Lower lobe of right lung (tissue), 2 donors: ENCODE measurements at places on chromosomes 3 and 15.

DNA sequence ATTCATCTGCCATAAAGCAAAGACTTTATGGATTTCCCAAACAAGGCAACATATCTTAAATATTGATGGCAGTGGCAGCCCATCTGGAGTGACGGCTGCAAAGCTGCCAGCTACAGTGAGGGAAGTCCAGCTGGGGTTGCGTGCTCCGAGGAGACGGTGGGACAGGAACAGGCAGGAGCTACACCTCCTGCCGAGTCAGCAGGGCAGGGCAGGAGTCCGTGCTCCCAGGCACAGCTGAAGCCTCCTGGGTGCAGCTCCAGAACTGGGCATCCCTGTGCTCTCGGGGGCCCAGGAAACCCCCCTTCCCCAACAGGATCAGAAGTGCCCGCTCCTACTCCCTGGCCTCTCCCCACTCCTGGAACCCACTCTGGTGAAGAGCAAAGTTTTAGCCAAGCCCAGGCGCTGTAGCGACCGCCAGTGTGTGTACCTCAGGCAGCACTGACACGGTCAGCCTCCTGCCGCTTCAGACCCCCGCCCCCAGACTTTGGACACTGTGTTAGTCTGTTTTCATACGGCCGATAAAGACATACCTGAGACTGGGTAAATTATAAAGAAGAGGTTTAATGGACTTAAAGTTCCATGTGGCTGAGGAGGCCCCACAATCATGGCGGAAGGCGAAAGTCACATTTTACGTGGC lies 556.4 kb upstream of the CCDC54 start:
- peak; percentile 20 for DNase-seq

DNA sequence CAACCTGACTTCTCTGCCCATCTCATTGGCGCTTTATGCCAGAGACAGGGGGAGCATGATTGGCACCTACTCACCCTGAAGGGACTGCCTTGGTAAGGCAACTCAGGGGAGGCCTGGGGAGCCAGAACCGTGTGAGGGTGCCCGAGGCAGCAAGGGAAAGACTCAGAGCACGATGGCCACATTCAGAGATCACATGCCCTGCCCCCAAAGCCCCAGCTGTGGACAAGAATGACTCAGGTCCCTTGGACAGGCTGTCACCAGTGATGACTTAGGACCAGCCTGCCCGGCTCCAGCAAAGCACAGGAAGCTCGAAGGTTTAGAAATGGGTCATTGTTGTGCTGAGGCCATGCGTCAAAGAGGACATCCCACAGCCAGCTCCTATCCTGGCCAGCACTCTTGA lies 49.1 kb upstream of the LIMD1 start:
- DNase-seq: no peak

GRCh38 chr15:38650936-38651327 lies 86.3 kb upstream of the RASGRP1 start:
- no peak for DNase-seq

- no peak for DNase-seq
These were observed 241.4 kb downstream of the EDEM1 start for GRCh38 chr3:5428607-5429516.

- peak; percentile 63 for DNase-seq
These were observed 2.3 kb downstream of the SETD5 start for GRCh38 chr3:9399746-9400145.

GRCh38 chr3:167502401-167502800 lies 28.6 kb upstream of the SERPINI2 start:
- no peak for DNase-seq

DNA sequence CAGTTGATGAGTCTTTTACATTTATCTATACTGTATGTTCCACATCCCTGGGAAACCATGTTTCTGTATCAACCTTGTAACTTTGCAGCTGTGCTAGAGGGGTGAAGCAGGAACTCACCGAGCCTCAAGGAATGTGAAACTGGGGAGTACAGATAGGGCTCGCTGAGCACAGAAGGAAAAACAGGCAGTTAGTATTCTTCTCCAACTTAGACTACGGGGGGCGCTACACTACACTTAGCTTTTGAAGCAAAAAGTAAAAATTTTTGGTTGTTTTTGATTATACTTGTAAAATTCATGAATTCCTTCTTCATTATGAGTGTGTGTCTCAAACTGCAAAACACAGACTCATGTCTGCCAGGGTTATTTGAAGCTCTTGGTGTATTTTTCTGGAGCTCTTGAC lies 132.7 kb upstream of the RGMA start:
- no peak for DNase-seq

DNA sequence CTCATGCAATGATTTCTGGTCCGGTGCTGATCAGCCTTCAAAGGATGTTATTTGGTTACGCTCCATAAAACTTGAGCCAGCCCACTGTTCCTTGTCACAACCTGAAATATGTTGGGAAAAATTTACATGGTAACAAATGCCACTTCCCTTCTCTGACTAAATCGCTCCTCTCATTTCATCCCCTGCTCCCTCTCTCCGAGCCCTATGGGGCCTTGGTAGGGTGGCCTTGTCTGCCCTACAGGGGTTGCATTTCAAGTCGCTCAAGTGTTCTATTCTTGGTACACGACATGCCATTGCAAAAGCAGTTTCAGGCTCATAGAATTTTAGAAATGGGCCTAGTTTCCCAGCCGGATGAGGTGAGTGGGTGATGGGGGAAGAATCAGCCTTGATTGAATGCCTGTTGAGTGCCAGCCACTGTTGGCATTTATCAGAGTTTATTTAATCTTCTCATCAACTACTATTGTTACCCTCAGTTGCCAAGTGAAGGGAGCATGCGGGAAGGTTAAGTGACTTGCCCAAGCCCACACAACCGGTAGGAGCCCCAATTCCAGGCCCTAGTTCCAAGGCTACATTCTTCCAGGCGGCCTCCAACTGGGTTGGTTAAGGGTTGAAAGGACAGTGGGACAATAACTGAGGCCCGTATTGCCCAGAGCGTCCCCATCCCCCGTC lies 961 bp upstream of the ABHD2 start:
- no peak for DNase-seq

- DNase-seq: no peak
These were observed 337.2 kb downstream of the VGLL3 start for GRCh38 chr3:86653661-86654205.

DNA sequence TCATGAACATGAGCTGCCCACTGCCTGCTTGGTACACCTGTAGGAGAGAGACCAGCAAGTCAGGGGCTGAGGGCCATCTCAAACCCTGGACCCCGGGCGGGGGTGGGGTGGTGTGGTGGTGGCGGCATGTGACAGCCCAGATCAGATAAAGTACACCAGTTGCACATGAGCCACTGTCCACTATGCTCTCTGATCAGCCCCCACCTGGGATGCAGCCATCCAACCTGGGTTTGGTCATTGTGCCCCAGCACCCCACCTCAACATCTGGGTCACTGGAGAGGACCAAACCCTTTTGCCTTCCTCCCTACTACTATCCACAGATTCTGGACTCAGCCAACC lies 3.0 kb upstream of the NCKIPSD start:
- no peak for DNase-seq

GRCh38 chr3:46561951-46562350 lies 4.2 kb downstream of the LRRC2 start:
- DNase-seq: no peak

DNA sequence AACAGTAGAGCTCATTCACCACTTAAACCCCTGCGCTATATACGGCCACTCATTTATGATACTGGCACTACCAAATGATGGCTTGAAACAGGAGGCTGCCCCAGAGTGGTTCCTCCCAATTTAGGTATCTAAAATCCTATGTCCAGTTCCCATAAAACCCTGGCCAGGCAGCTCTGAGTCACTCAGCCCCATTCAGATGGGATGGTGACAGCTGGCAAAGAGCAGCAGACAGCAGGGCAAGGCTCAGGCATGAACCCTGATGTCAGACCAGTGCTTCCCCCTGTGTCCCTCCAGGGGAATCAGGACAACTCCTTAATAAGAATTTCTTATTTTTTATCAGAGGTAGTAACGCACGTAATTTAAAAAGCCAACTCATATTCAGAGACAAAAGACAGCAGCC lies 77.2 kb upstream of the RNU6-1 start:
- DNase-seq: no peak

DNA sequence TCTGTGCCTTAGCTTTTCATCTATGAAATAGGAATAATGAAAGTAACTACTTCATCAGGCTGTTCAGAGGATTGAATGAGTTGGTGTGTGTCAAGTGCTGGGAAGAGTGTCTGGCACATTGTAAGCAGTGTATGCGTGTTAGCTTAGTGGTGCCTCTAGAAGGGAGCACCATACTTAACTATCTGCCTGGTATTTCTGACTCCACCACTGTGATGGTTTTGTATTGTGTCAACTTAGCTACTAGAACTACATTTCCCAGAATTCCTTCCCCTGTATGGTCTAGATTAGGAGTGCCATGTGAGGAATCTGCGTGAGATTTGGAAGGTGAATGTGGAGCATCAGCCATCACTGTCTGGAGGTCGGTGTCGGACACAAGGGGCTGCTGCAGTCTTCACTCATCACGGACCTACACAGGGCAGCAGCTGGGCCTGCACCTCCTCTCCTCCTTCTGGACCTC lies 115.4 kb upstream of the GALNT15 start:
- no peak for DNase-seq

DNA sequence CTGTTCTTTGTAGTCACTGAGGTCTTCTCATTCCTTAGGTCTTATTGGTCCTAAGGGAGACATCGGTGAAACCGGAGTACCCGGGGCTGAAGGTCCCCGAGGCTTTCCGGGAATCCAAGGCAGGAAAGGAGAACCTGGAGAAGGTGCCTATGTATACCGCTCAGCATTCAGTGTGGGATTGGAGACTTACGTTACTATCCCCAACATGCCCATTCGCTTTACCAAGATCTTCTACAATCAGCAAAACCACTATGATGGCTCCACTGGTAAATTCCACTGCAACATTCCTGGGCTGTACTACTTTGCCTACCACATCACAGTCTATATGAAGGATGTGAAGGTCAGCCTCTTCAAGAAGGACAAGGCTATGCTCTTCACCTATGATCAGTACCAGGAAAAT lies 11.6 kb downstream of the ADIPOQ start:
- DNase-seq: no peak

- peak; percentile 66 for DNase-seq
These were observed 34.7 kb upstream of the NDUFB4 start for GRCh38 chr3:120561251-120562045.

DNA sequence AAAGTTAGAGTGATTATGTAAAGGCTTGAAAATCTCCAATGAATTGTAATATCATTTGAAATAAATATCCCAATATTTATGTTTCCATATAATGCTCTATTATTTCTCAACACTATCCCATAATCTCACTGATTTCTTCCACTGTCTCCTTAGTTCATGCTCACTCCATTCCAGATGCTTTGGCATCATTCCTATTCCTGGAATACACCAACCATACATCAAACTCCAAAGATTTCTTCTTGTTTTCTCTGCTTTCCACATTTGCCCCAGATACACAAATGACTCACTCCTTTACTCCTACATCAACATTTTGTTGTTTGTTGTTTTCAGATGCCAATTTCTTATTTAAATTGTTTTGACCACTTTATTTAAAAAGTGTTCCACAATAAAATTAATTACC lies 1390.8 kb downstream of the ZPLD1 start:
- DNase-seq: no peak

GRCh38 chr3:139601191-139601961 lies 61.8 kb upstream of the RBP1 start:
- DNase-seq: no peak

DNA sequence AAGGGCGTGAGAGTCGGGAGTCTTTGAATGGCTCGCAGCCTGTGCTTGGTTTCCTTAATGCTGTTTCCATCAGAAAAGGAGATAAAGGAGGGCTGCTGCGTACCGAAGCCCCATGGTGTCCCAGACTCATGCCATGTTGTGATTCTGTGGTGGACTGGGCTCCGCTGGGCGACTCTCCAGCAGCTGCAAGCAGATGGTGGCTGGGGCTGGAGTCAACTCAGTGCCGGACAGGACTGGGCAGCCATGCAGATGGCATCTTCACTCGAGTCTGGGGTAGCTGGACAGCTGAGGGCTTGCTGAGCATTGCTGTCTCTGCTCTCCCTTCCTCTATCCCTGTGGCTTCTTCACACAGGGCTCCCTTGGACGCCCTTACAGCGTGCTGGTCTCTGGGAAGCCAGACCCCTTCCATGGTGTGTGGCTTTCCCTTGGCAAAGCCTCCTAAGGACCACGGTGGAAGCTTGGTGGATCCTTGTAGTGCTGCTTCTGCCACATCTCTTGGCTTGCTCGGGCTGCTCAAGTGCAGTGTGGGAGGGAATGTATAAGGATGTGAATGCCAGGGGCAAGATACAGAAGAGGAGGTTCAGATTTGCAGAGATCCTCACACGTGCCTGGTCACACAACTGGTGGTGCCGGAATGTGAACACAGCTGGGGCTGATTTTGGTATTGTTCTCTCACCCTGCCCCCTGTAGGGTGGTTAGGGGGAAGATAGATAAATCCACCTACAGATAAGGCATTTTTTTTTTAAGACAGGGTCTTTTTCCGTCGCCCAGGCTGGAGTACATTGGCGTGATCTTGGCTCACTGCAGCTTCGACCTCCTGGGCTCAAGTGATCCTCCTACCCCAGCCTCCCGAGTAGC lies 9.0 kb downstream of the NIPA1 start:
- no peak for DNase-seq

DNA sequence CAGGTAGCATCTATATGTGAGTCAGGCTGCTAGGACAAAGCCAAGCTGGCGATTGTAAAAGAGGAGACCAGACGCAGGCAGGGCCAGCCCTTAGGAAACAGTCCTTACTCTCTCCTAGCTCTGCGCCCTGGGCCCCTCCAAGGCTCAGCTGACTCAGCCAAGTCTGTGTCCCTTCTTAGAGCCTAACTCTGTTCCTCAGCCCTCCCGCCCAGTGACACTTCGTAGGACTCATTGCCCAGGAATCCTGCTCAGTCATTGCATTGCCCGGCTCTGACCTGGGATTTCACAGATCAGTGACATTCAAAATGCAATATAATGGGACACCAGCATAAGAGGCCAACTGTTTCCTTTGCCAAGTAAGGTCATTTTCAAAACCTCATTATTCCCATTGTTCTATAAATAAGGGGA lies 244.2 kb downstream of the TLE3 start:
- no peak for DNase-seq

DNA sequence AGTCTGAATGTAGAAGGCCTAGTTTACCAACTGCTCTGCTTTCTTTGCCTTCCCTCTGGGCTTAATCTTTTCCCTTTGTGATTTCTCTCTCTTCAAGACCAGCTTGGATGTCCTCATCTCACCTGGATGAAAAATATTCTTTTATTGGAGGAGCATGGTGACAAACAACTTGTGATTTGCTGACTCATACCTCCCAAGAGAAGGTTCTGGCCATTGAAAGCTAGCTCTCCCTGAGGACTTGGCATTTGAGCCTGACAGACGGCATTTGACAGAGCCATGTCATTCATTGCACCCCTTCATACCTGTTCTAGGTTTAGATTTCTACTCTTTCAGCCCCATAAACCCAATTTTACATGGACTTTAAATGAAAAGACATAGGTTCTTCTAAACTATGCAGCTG lies 33.3 kb downstream of the ATG7 start:
- no peak for DNase-seq

DNA sequence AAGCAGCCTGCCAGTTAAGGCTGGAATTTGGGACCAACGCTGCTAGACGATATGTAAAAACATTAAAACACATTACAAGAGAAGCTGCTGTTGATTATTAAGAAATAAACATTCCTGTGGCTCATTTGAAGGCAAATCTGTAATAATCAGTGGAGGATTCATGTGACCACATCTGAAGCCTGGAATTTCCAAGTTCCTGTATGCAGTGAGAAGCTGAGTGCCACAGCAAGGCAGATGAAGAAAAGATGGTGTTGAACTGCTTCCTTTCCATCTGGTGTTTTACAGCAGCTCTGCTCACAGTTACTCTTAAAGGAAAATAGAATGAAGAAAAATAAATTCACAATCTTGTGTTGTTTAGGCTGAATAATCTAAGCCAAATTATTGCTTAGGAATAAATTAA lies 139.3 kb upstream of the ROBO2 start:
- no peak for DNase-seq

- no peak for DNase-seq
These were observed 11.9 kb downstream of the CISH start for GRCh38 chr3:50599716-50600118.
